Tibial artery (tissue), 4 donors: ENCODE measurements at places on chromosomes 4 and X.

DNA sequence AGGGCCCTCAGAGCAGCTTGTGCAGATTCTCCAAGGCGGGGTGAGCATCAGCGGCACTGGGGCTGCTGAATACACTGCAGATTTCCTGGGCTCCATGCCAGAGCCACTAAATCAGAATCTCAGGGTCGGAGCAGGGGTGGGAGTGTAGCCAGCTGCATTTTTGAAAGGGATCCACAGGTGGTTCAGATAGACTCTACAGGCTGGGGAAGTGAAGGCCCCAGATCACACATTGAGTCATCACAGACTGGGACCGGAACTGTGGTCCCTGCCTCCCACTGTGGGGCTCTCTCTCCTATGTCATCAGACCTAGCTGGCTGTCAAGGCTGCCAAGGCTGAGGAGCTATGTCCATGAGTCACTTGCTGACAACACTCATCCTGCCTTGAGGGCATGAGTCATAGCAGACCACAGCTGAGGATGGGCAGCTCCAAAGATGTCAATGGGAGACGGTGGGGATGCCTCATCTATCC is 162.3 kb upstream of the MAMLD1 start:
- peak; percentile 86 for DNase-seq

DNA sequence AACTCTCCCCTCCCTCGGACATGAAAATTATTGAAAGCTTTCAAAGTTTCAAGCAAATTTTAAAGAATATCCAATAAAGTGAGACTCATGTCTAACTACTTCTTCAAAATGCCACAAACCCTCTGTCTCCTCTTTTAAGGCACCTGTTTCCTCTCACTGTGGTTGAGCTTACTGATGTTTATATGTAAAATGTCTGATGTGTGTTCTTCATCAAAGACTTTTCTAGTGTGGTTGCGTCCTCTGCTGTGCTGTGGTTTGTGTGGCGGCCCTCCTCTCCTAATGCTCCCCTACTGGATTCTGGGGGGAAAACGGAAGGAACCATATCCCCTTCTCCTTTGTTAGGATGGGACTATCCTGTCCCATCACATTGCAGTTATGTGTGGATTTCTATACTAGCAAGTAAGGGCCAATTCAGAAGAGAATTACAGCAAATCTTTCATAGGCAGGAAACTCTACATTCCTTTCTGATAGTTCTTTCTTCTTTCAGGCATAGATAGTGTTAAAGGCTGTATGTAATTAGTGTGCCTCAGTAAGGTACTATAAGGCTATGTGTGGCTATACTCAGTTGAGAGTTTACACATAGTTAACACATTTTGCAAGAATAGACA is 221.0 kb upstream of the GPRIN3 start:
- DNase-seq = no peak

DNA sequence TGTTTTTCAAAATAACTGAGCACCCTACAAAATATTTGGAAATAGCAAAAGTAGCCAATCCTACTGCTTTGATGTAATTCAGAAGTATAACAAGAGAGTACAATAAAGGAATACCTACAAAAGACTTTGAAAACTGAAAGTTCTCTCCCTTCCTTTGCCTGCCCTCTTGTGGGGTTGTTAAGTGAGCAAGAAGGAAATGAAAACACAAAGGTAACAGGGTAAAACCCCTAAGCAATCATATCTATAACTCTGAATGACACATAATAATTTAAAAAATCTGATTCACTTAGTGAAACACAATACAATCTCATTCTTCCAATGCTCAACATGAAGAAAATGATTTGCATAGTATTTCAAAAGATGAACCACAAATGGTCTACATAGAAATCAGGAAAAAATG is 98.2 kb downstream of the FRYL start:
- no peak for DNase-seq

GRCh38 chr4:108081256-108081655 is 87.5 kb downstream of the LEF1 start:
- no peak for DNase-seq

GRCh38 chr4:6175426-6175825 is 24.9 kb downstream of the JAKMIP1 start:
- DNase-seq = no peak

GRCh38 chr4:147782087-147782781 is 50.3 kb downstream of the ARHGAP10 start:
- no peak for DNase-seq

DNA sequence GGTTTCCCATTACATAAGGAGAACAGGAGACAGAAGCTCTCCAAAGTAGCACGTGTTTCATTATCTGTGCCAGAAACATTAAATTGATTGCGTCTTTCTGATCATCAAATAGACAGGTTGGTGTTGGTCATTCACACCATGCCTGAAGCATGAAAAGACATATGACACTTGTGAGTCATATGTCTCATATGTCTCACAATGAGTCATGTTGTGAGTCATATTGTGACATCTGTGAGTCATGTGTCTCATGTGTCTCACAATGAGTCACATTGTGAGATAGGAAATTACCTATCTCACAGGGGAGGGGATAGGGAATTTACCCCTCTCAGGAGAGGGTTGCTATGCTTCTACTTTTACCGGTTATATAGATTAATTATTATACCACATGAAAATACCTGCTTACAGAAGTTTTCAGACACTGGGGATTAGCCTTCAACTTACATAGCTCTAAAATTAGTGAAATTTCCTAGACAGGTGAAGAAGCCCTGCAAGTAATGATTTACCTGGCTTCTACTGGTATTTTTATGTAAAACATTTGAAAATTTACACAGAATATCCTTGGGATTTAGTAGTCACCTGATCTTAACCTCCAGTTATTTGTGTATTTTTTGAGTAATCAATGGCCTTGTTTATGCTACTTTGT is 80.8 kb downstream of the NPFFR2 start:
- no peak for DNase-seq

DNA sequence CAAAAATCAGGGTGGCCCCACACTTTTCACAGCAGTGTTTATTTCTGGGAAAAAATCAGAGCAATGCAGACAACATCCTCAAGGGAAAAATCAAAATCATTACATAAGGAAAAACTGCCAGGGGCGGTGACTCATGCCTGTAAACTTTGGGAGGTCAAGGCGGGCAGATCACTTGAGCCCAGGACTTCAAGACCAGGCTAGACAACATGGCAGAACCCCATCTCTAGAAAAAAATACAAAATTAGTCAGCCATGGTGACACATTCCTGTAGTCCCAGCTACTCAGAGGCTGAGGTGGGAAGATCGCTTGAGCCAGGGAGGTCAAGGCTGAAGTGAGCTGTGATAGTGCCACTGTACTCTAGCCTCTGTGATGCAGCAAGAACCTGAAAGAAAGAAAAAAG is 102.8 kb downstream of the NAF1 start:
- DNase-seq = no peak

- DNase-seq = no peak
These were observed 2.9 kb upstream of the ADH6 start for GRCh38 chr4:99221980-99222379.

- DNase-seq = no peak
These were observed 15.6 kb downstream of the SLC25A53 start for GRCh38 chrX:104141087-104141760.

GRCh38 chrX:45035071-45035470 is 162.1 kb downstream of the KDM6A start:
- no peak for DNase-seq

GRCh38 chr4:177308125-177308524 is 1.5 kb upstream of the NEIL3 start:
- DNase-seq = no peak

GRCh38 chrX:30643313-30643821 is 9.9 kb upstream of the GK start:
- no peak for DNase-seq

GRCh38 chrX:18368402-18368801 is 13.9 kb upstream of the SCML2 start:
- no peak for DNase-seq

DNA sequence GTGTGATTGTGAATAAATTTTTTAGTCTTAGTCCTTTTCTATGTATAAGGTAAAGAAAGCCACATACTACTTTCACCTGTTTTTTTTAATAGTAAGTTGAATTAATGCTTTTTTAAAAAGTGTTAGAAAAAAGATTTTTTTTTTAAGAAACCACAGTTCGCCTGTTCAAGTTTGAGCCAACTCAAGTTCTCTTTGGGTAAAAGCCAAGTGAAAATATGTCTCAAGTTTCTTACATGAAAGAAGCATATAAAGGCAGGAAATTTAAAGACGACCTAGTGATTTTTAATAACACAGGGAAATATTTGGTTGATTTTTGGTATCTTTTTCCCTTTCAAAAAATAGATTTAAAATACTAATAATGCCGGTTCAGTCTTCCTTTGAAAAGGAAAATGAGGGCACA is 369.9 kb upstream of the NR3C2 start:
- no peak for DNase-seq

GRCh38 chr4:127775843-127776242 is 6.3 kb upstream of the HSPA4L start:
- no peak for DNase-seq

DNA sequence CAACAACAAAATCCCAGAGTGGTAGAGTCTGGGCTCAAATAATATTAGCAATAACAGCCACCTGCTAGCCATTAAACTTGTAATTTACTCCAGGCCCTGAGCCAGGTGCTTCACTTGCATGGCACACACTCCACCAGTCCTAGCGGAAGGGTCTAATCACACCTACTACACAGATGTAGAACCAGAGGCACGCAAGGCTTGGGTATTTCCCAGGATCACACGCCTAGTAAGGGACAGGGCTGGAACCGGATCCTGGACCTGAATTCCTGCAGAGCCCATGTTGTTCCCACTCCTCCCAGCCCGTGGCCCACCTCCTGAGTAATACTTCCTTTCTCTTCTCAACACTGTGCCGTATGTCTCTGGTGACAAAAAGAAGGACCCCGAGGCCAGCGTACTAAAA is 5.7 kb downstream of the MAGEA1 start:
- DNase-seq = no peak

DNA sequence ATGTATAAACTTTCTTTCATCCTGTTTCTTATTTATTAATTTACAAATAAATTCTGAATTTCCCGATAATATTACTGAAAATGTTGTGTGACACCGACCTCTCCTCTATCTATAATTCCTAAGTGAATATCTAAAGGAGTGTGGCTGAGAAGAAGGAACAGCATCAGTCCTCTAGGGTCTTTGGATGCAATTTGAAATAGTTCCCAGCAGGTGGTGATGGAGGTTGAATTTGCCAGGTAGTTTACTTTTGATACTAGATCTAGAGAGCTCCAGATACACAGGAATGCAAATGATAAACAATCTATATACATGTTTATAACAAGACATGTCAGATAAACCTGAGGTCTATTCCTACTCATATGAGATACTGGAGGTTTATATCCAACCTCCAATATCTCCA is 305.4 kb downstream of the PCDH18 start:
- DNase-seq = no peak

DNA sequence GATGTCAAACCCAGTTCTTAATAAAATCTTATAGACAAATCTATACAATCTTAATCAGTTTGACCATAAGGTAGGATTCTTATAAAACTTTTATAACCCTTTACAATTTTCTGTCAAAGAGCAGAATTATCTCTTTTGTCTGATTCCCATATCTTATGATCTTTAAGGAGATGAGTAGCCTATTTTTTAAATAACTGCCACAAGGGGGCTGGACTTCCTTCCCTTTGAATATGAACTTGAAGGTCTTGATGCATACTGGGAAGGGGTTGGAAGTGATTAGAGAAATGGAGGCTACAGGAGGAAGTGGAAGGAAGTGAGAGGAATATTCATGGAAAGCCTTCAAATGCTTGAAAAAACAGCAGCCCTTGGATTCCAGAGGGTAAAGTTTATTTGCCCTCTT is 111.1 kb downstream of the APOOL start:
- no peak for DNase-seq
